T-helper 9 cell (primary cell): ENCODE measurements at places on chromosomes 12 and 14.

GRCh38 chr12:102957339-102958050, at the start of gene ASCL1:
Gene ASCL1, plus strand, starts transcription at chr12:102957674. Its CDS starts 571 bp downstream, at chr12:102958245.
- no peak for DNase-seq

GRCh38 chr14:23929136-23929535, 24.4 kb upstream of the DHRS4 start:
- DNase-seq: no peak

DNA sequence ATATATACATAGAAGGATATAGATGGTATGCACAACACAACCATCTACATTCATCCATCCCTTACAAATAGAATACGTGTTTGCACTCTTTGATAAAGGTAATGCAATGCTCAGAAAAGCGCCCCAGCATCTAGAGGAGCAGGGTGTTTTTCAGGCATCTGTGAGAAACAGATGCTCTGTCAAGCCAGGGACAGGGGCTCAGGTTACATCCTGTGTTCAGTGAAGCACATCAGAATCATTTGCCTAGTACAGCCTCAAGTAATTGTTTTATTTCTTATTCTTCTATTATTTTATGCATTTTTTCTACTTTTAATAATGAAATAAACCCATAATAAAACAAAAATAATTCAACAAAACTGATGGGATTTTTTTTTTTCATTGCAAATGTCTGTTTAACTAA, 50.5 kb upstream of the HIF1A start:
- DNase-seq: no peak

DNA sequence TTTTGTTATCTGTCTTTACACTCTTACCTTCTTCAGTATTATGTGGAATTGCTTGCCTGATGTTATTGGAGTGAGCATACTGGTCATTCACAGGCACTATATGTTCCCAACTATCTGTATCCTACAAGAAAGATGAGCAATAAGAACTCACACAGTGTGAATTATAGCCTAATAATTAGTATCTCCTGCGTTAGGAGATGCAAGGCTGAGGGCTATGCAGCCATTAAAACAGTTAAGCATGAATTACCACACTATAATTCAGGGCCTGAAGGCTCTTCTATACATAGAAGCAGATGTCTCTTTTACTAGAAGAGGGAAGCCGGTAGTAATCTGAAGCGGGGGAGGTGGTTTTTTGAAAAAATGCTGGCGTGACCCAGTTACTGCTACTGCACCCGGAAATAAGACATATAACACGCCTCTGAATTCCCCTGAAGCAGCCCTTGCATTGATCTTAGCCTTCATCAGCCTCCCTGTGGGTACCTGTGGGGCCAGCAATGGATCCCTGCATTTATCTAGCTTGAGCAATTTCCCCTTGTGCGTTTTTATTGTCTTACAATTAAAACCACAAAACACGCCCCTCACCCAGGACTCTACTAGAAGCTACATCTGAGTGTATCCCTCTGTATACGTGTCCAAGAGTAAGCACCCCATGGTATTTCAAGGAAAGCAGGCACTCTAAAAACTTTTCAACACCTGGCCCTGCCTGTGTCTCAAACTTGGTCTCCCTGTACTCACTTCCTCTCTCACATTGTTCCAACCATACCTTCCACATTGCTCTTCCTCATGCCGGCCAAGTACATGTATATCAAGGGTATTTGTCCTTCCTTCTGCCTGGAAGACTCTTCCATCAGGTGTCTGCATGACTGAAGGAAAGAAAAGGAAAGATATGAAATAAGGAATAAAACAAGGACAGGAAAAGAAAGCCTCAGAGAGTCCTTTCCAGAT, 210.9 kb upstream of the ARID2 start:
- peak; percentile 24 for DNase-seq

DNA sequence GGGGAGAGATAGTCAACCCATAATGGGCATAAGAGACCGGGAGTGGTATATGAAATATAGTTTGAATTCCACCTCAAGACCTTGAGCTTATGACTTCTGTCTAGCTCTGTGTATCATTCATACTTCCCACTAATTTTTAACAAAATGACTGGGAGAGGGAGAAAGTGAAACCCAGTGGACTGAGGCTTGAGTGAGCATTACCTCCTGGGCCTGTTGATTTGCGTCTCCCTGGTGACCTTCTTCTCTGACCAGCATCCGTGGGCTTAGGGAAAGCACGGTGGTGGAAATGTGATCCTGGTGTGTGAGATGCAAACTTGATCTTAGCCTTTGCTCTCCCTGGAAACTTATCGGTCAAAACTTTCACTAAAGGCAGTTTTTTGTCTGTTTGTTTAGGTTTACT, 207.9 kb upstream of the BCL2L14 start:
- no peak for DNase-seq

GRCh38 chr12:10169104-10169503, 2.8 kb downstream of the OLR1 start:
- no peak for DNase-seq

DNA sequence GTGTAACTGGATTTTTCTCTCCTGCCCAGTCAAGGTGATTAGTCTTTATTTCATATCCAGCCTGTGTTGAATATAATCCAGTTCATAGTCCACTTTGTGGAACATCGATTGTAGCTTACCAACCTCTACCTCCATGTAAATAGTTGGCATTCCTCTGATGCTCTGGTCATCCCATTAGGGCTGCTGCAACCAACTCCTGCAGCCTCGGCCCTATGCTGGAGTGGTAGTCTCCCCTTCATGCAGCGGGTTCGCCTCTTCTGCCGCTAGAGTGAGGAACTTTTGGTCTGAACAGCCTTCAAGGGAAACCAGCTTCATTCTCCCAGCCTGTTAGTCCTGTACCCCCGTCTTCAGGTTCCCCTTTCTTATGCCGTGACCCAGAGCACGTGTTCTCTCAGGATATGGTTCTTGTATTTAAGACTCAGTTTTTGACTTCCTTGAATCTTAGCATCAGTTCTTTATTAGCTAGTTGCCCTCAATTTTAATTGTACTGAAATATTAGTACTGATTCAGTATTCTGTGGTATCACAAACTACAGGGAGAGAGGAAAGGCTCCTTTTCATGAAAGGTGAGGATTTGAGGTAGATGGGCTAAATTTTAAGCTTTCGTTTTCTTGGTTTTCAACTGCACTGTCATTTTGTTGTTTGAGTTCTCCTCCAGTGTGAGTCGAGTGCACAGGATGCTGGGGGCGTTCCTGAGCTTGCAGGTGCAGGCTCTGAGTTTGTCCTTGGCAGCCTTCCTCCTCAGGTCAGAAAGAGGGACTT, 33.2 kb downstream of the ZNF664 start:
- no peak for DNase-seq

- no peak for DNase-seq
Measured at GRCh38 chr12:94900496-94900895, 103.0 kb downstream of the NDUFA12 start.

DNA sequence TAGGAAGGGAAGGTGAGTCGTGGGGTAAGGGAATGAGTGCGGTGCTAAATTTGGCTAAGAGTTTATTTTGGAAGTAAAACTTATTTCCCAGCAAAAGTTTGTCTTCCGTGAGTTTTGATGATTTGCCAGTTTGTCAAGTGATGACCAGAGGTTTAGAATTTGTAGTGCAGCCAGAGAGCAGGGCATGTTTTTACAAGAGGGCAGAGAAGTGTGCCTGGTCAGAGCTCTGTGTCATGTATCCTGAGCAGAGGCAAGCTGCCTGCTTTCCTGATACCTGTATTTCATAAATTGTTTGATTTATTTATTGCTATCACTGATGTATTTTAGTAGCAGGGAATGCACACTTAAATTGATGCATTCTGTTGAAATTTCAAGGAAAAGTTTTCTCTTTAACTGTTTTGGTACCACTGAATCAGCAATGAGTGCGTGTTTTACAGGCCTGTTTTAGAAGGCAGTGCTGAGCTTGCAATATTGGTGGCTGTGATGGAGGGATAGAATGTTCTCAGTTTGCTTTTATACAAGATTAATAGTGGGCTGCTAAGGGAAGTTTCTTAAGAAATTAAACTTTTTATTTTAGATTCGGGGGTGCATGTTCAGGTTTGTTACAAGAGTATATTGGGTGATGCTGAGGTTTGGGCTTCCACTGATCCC, 19.7 kb upstream of the RD3L start:
- DNase-seq: no peak

DNA sequence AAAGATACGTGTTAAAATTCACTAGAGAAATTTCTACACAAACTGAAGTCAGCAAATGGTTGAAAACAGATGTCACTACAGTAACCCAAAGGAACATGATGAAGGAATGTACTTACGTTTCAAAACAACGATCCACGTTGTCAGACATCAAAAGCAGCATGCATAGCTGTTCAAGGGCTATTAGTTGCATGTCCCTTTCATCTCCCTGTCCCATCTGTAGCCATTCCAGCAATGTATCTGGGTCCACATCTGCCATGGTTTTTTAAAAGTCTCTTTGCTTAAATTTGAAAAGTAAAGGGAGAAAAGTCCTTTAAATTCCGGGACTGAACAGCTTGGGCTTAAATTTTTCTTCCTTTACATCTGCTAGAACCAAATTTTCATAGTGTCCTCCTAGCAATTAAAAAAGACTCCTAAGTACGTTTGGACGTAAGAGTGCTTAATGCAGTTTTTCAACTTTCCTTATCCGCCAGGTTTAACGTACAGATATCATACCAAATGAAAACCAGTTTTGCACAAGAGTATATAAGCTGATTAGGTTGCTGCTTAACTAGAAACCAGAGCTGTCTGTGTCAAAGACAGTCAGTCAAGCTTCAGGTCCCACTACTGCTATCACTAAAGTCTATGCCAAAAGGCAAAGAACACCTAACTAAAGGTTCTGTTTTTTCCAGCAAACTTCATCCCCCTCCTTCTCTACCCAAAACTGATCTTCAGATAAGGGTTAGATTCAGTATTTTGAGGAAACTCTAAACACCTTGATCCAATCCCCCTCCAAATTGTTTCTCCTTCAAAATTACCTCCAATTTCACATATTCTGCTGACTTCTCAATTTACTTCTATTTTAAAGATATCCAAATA, 1.7 kb downstream of the HECTD1 start:
- DNase-seq: no peak

- DNase-seq: no peak
Measured at GRCh38 chr14:25150401-25150800, 100.5 kb upstream of the STXBP6 start.

GRCh38 chr12:76450690-76451089, 102.5 kb upstream of the BBS10 start:
- no peak for DNase-seq

GRCh38 chr14:31419967-31420318, 407 bp downstream of the HEATR5A start:
- DNase-seq: peak; percentile 13

DNA sequence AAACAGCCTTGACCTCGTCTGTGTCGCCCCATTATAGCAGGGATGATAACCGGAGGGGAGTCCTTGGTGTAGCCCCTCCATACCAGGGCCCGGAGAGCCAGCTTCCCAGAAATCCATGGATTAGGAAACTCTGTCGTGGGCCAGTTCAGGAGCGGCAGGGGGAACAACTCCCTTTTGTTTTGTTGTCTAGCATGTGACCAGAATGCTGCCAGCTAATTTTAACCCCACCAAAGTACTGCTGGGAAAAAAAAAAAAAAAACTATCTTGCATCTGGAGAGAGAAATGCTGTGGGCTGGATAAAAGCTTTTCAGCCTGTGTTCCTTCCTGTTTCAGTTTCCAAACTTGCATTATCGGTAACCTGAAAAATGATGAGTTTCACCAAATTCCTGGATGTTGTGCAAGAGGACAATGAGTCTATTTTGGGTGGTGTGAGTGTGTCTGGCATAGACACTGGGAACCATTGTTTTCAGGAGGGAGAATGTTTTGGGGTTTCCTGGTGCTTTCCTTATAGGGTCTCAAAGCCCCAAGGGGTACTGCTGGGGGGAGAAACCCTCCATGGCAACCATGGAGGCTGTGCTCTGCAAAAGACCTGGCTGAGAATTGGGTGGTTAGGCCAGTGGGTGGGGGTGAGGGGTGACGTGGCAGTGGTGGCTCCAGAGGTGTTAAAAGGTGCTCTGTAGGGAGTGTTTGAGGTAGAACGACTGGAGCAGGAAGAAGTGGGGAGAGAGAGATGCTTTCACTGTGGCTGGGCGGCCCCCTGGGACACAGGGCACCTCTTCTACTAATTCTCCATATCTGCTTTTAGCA, 14.9 kb upstream of the IRF2BPL start:
- peak; percentile 45 for DNase-seq

- DNase-seq: no peak
Measured at GRCh38 chr14:79613625-79614024, 597.7 kb downstream of the DIO2 start.

- DNase-seq: no peak
Measured at GRCh38 chr12:119594772-119595445, 1.3 kb downstream of the TMEM233 start.

GRCh38 chr12:96985515-96986362, 78.7 kb downstream of the NEDD1 start:
- DNase-seq: peak; percentile 27

- DNase-seq: no peak
Measured at GRCh38 chr12:57456145-57456700, 1.1 kb downstream of the INHBE start.

- no peak for DNase-seq
Measured at GRCh38 chr12:100020370-100020769, 35.6 kb upstream of the ANKS1B start.

DNA sequence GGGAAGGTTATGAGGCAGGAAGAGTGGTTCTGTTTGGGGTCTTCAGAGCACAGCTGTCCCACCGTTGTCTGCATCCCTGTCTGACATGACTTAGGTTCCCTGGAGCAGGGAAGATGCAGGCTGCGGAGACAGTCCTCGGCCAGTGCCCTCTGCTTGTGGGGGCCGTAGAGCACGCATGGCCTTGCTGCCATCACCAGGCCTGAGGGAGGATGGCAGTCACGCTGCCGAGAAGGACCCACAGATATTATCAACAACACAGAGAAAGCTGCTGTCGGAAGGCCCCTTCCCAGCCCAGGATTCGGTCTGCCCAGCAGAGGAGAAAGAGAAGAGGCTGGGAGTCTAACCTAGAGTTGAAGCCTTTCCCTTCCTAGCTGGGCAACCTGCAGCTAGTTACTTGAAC, 35.0 kb downstream of the ERH start:
- DNase-seq: no peak
